NCI-H526 (cell line): ENCODE measurements at places on chromosomes 5 and 9.

GRCh38 chr5:175520873-175521272, 42.5 kb downstream of the SFXN1 start:
- DNase-seq, result no peak

- DNase-seq, result no peak
These were observed 38.2 kb downstream of the PTBP3 start for GRCh38 chr9:112295174-112295573.

- no peak for DNase-seq
These were observed 375.1 kb downstream of the SPATA31D1 start for GRCh38 chr9:82363682-82364081.

DNA sequence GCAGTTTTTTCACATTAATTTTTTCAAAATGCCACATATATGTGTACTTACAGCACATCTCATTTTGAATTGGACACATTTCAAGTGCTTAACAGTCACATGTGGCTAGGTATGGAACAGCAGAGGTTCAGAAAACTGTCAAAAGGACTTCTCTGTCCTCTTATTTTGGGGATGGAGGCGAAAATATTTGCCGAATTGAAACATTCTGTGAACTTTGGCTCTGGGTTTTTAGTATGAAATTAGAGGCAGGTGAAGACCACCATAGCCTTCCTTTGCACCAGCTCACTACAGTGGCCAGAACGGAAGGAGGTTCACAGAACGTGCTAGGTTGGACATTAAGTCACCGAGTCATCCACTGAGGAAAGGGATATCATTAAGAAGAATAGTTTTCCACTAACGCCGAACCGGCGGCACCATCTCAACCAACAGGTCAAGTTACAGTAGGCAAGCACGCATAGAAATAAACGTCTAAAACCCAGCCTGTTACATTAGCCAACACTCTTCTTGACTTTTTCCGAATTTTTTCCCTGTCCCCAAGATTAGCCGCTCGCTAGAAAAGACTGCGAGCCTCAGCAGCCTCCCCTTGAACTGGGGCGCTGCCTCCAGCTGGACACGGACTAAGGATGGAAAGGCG, 1.8 kb upstream of the TLE4 start:
- no peak for DNase-seq

DNA sequence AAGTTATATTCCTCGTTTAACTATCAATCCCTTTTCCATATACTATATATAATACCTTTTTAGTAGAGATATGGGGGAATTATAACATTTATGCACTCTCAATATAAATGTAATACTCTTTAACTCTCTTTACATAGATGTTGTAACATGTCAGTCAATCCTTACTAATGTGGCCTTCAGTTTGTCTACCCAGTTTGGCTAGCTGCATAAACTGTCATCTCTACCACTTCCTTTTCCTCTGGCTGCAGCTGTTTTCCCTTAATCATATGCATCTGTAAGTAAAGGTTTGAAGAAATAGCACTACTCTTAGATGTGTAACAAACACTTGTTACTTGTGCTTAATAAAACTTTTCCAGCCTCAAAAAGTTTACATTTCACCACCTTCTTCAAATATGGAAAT, 13.4 kb downstream of the ABHD17B start:
- DNase-seq, result no peak

DNA sequence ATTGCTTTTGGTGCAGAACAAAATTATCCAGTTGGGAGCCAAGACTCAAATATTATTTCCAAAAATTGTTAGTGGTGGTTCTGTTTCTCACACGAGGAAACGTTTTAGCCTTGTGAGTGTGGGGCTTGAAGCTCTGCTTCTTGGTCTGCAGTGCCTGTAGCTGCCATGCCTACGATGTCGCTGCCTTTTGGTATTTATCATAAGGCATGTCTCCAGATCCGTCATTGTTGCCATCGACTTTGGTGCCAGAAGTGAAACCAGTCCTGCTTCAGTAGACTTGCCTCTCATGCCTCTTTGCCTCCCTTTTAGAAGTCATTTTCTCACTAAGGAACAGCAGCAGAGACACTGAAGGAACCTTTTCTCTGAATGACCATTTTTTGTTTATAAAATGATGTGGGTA, 29.7 kb upstream of the CATSPER3 start:
- DNase-seq, result no peak

GRCh38 chr5:148796936-148797335, 29.5 kb upstream of the ADRB2 start:
- no peak for DNase-seq

GRCh38 chr5:130099008-130099407, 194.7 kb downstream of the CHSY3 start:
- no peak for DNase-seq

GRCh38 chr5:35220967-35221366, 9.3 kb downstream of the PRLR start:
- no peak for DNase-seq

DNA sequence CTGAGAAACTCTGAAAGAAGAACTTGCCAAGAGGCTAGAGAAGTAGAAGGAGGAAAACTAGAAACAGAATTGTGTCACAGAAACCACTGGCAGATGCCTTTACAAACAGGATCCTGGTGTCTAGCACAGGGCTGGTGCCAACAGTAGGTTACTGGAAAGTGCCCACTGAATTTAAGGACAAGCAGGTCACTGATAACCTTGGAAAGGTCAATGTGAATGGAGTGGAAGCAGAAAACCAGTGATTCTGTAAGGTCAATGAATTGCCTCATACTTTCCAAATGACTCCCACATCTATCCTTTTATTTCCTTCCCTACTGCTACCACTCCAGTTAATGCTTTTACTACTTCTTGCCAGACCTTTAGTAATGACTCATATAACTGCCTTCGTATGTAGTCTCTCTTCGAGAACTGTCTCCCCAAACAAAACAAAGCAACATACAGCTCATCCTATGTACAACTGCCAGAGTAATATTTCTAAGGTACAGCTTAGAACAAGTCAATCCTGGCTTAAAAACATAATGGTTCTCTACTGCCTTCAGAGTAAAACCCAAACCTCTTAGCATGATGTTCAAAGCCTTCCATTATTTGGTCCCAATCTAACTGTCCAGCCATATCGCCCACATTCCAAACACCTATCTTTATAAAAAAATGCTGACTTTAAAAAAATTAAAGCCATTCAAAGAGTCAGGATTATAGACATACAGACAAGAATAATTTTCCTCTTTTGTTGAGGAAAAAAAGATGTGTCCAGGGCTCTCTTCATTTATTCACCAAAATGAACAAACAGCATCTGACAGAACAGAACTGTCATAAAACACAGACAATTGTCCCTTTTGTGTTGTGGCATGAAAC, 52.5 kb downstream of the NR3C1 start:
- no peak for DNase-seq

DNA sequence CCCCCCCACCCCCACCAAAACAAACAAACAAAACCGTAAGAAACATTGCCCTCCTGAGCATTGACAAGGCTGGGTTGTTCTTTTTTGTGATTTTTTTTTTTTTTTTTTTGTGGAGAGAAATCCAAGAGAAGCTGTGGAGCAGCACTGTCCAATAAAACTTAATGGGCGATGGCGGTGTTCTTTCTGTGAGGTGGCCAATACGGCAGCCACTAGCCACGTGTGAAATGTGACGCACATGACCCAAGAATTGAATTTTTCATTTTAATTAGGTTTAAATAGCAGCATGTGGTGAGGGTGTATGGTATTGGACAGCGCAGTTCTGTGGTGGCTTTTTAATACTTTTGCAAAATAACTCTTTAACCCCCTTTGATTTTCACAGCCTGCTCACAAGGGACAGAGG, 251.1 kb downstream of the PDZD2 start:
- no peak for DNase-seq
